ENCODE measurements at places on chromosomes 4 and X.

DNA sequence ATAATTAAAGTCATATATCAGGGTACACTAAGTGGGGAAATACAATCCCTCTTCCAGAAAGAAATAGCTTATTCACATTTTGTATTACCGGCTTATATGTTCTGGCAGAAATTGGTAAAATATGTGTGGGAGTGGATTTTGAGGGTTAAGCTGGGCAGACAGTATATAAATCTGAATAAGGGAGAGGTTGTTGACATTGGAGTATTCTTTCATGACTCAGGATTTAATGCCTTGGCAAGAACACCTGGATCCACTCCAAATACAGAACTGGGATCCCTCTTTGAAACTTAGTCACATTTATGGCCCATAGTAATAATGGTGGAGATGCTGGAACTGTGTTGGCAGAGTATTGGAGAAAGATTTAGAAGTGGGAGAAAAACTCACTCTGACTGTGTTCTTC, 54.3 kb upstream of the TET2 start:
- DNase-seq, result no peak

DNA sequence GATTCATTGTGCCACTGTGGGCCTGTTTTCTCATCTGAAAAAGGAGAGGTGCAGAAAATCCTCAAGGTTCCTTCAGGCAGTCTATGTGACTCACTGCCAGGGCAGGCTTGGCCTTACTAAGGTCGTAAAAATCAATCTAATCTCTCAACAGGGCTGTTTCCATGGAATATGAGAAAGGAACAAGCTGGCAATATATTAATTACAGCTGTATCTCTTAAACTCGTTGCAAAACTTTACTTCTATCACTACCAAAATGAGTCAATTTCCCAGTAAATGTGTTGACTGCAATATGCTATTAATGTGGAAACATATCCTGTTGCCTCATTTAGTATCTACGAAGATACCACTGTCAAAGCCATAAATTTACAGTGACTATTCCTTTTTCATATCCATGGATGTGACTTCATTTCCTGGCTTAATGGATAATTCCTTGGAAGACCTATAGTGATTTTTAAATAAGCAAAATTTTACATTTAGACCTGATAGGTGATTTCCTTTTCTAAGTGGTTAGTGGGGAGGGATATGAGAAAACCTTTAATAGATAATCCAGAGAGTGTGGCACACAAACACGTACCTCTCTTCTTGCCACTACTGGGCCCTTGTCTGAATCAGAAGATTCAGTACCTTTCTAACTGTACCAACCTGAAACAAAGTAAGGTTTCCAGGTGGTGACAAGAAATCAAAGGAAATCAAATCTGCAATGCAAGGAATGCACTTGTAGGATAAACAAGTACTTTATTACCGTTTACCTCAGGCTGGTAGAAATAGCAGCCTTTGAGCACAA, 127.4 kb upstream of the FTHL17 start:
- no peak for DNase-seq

DNA sequence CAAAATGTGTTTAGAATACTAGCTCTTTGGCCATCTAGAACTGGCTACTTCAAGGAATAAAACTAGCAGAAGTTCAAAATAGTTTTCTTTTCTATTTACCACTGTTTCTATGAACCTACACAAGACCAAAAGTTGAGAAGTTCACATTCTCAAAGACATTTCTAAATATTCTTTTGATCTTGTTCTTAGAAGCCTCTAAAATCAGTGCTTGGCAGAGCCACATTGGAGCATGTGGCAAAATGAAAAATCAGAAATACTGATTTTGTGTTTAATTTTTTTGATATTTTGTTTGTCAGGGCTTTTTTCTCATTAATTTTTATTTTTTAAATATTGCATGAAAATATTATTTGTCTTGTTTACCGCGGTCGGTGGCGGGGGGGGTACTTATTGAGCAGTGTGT, 853.8 kb upstream of the INTU start:
- DNase-seq, result no peak

- no peak for DNase-seq
Measured at GRCh38 chr4:146142768-146143167, 32.8 kb upstream of the LSM6 start.
